ENCODE measurements at places on chromosomes 11 and 22.

DNA sequence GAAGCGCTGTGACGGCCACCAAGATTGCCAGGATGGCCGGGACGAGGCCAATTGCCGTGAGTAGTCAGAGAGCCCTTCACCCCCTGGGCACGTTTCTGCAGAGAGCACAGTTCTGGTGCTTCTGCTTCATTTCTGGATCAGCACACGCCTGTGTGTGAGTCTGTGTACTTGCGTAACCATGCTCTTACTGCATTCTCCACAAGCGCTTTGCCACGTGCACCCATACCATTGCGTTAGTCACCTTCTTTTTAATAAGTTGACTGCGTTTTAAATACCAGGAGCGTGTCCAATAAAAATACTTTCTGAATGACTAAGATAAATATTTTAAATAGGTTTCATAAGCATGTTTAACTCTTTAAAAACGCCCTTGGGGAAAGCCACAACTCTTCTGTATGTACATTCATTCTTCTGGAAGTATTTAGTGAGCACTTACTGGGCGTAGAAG, 143.0 kb upstream of the SORL1-AS1 start:
- no peak for DNase-seq

DNA sequence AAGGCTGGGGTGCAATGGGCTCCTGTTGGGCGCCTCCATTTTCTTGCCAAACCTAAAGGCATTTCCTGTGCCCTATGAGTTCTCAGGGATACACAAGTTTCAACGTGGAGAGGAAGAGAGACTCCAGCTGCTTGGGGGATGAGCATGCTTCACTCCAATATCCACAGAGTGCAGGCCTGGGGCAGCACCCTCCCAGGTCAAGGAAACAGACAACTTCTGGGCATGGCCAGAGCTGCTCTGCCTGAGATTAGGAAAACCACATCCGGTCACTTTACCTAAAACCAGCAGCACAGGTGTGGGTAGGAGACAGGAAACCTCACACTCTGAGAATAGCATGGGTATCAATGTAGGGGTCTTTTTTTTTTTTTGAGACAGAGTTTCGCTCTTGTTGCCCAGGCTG, 28.7 kb downstream of the TMEM184B start:
- no peak for DNase-seq

- no peak for DNase-seq
Measured at GRCh38 chr11:126405906-126406305, 50.4 kb downstream of the ST3GAL4 start.

DNA sequence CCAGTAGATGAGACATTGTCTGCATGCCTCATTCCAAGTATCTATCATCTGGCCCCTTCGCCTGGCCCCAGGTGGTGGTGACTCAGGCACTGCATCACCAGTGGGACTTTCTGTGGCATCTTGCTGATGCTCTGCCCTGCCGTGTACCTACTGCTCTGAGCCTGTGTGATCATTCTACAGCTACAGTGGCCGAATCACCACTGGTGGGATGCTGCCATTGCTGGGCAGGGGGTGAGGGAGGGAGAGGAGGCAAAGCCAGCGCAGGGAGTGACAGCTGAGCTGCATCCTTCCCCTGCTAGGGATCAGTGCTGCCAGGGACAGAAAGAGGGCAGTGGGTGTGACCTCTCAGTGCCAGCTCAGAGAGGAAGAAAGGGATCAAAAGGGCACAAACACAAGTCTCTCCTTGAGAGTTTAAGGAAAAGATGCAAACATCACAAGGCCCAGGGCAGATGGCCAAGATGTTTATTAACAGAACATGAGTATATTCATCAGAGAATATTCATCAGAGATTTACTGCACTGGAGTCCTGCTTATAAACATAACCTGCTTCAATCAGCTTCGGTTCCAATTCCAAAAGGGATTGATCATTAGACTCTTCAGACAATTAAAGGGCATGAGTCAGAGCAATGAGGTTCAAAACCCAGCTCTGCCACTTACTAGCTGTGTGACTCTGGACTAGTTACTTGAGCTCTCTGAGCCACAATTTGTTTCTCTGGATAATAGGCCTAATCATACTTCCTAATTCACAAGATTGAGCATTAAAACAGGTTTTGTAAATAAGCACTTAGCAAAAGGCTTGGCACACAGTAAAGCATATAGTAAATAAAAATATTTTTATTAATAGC, 109.8 kb downstream of the NAT10 start:
- DNase-seq, result no peak

DNA sequence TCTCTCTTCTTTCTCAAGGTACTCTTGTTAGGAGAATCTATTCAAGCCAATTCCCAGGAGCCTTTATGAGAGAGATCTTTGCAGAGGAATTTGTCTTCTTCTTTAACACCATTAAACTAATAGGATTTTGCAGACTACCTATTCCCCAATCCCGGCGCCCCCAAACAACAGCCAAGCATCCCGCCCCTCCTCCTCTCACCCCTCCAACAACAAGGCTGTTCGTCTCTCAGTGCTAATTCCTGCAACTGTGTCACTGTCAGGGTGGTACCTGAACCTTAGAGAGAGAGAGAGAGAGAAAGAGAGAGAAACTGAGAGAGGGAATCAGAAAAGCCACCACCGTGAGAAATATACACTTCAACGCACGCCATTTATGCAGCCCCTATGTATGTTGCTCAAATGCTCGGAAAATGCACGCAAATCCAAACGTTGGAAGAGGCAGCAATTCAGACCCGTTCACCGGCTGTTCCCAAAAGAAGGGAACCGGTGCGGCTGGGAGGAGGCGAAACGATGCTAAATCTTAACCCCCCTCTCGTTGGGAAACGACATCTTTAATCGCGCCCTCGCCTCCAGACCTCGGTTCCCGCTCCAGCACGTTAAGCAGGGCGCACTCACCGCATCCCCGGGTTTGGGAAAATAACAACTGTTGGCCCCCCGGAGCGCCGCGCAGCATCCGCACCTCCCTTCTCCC, 961 bp downstream of the KCNA4 start:
- DNase-seq, result no peak

DNA sequence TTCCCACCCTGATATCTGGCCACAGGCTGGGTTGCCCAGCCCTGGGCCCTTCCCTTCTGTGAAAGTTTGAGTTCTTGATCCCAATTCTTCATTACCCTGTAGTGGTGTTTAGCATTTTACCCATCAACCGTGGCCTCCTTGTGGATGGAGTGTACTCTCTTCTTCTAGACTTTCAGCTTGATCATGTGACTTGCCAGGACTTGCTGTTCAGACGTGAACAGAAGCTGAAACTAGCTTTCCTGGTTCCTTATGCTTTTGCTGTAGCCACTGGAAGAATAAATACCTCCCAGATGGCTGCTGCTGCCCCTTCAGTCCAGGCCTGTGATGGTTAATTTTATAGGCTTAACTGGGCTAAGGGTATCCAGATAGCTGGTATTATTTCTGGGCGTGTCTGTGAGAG, 32.7 kb upstream of the DAGLA start:
- DNase-seq, result no peak

DNA sequence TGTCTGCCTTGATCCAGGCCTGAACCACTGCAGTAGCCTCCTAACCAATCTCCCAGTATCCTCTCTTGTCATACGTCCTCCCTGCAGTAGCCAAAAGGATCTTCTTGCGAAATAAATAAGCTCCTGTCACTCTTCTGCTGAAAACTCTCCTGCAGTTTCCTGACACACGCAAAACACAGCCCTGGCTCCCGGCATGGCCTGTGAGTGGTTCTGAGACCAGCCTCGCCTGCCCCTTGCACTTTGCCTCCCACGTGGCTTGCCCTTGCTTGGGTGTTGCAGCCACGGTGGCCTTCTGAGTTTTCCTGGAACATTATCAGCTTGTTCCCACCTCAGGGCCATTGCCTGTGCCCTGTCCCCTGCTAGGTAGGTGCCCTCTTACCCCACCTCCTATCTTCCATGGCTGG, 7.2 kb downstream of the ZC3H7B start:
- no peak for DNase-seq

DNA sequence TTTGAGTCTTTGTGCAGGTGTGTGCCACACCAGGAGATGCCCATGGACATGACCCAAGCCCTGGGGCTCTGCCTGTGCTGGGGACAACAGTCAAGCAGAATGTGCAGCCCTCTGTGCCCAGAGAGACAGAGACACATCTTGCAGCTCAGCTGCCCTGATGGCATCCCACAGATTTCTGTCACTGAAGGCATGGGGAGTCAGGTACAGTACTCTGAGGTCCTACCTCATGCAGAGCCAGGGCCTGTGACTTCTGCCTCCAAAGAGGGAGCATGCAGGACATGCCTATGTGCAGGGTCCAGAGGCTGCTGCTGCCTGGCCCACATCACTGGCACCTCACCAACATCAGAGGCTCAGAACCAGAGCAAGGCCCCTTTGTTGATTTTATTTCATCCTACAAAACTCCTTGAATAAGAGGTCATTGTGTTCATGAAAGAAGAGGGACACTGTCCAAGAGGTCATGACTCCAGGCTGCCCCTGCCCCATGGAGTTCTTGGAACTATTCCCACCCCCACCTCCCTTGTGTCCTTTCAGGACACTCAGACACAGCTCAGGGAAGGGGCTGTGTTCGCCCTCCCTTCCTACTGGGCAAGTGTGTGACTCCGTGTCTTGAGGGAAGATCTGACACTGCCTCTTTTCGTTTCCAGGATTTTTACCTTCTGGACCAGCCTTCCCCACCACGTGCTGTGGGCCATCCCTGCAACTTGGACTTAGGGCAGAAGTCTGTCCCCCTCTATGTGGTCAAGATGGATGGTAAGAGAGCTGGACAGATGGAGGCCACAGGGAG, 62.3 kb downstream of the BTG4 start:
- no peak for DNase-seq

DNA sequence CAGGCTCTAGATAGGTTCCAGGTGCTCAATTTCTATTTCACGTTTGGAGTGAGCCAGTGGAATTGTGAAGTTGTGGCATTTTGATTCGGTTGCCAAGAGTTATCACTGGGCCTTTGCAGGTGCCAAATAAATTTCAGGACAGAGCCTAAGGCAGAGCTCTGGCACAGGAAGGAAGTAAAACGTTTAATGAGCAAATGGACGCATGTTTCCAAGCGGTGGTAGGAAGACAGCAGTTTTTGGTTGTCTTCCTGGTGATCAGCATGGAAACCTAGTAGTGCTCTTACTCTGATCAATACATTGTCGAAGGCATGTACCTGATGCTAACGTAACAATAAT, 452 bp downstream of the BIRC3 start:
- DNase-seq, result no peak

- no peak for DNase-seq
Measured at GRCh38 chr11:128451652-128452470, 135.5 kb downstream of the ETS1 start.

- DNase-seq, result no peak
Measured at GRCh38 chr11:833849-834311, 1.1 kb downstream of the CD151 start.

- no peak for DNase-seq
Measured at GRCh38 chr11:12111549-12112520, 1.4 kb downstream of the MICAL2 start.

DNA sequence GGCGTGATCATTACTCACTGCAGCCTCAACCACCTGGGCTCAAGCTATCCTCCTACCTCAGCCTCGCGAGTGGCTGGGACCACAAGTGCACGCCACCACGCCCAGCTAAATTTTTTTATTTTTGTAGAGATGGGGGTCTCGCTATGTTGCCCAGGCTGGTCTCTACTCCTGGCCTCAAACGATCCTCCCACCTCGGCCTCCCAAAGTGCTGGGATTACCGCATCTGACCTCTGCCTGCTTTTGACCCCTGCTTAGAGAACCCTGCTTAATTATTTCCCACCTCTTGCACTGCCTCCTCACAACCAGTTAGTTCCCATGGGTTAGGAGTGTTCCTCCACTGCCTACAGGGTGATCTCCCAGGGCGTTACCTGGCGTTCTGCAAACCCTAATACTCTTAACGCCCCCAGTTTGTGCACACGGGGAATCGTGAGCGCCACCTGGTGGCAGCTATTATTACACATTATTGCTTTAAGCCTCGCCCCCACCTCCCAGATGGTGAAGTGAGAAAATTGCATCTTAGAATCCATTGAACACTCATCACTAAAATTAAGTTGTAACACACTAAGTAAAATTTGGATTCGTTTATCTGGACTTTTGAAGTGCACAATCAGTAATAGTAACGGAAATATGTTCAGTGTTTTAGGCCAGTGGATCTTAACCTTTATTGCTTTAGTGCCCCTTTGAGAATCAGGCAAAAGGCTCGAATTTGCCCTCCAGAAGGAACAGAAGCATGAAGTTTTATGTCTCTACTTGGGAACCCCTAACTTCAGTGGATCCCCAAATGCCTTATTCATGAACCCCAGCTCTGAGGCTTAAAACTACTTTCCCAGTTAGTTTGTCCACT, 61.4 kb upstream of the ASPHD2 start:
- peak; percentile 25 for DNase-seq

DNA sequence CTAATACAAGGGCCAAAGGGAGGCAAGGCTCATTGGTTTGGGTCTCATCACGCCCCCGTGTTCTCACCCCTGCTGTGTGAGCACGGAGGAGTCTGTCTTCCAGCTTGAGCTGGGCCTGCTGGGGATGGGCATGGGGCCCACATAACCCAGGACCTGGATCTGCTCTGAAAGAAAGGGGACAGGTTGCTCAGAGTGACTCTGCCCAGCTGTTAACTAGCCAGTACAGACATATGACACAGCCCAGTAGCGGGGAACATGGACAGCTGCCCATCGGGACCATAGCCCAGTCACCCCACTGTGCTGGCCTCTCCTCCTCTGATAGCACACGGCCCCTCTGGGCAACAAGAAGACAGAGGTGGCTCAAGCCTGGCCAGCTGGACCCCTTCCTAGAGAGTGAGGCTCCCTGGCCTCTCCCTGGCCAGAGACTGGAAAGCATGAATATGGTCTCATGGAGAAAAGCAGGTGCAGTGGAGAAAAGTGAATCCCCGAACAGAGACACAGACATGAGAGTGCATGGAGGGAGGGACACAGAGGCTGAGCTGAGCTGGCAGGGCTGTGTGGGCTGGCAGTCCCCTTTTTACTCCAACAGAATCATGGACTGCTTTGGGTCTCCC, 973.9 kb downstream of the BRD1 start:
- no peak for DNase-seq

DNA sequence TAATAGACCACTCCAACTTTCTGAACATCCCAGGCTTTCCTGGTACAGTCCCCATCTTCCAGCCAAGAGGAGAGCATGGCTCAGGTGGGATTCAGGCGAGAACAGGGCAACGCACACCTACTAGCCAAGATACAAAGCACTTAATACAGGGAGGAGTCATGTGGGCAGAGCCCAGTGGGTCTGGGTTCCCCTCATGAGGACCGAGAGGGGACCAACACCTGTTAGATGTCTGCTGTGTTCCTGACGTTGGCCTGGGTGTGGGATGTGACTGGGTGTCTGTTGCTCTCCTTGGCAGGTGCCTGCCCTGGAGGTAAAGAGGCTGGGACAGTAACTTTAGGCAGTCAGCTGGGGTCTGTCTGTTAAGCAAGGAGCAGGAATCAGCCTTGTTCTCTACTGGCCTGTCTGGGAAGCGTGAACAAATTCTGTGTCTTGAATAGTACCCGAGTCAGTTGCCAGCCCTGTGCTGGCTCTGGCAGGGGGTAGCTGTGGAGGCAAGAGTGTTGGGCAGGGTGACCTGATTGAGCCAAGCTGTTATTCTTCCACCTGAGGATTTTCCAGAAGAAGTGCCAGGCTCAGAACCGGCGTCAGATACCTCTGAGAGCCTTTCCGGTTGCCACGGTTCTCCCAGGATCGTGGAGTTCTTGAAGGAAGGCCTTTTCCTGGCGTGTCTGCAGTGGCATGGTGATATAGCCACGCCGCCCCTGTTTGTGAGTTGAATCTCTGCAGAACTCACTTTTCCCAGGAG, 56.3 kb downstream of the BCR start:
- no peak for DNase-seq

GRCh38 chr22:45224988-45225731, 15.5 kb downstream of the KIAA0930 start:
- DNase-seq, result no peak

All from stimulated activated CD8-positive, alpha-beta memory T cell treated with anti-CD3 and anti-CD28 coated beads, Interleukin-4, amount 100 ng/mL, for 1 hour (primary cell).